ENCODE measurements at places on chromosomes 1 and 21.

GRCh38 chr1:61284936-61285335 lies 202.6 kb downstream of the NFIA start:
- no peak for DNase-seq

DNA sequence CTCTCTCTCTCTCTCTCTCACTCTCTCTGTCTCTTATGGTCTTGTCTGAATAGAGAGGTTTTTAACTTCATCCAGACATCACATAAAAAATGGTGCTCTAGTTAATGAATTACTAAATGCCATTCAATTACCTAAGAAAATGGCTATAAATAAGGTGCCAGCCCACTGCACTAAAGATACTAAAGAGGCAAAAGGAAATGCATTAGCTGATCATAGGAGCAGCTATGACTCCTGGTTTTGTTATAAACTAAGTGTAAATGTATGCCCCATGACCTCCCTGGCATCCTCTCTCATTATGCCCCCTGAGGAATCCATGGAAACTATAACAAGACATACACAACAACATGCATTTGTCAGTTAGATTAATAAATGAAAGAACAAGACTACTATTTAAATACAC lies 57.5 kb upstream of the PDC start:
- no peak for DNase-seq

DNA sequence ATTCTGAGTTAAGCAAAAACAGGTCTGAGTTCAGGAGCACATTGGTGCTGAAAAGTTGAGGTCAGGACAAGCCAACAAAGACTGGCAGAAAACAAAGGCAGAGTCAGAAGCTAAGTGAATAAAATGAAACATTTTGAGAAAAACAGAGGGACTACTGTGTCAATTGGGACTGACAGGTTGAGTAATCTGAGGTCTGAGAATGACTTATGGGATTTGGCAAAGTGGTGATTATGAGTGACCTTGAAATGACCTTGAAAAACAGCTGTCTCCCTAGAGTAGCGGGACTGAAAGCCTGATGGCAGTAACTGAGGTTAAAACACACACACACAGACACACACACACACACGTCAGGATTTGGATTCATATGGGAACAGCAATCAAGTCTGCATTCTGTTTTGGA lies 8.8 kb upstream of the COG2 start:
- no peak for DNase-seq

- no peak for DNase-seq
These were observed 63.7 kb downstream of the TOR1AIP2 start for GRCh38 chr1:179813626-179814545.

GRCh38 chr1:180236698-180237509 lies 6.8 kb downstream of the LHX4 start:
- DNase-seq, result no peak

DNA sequence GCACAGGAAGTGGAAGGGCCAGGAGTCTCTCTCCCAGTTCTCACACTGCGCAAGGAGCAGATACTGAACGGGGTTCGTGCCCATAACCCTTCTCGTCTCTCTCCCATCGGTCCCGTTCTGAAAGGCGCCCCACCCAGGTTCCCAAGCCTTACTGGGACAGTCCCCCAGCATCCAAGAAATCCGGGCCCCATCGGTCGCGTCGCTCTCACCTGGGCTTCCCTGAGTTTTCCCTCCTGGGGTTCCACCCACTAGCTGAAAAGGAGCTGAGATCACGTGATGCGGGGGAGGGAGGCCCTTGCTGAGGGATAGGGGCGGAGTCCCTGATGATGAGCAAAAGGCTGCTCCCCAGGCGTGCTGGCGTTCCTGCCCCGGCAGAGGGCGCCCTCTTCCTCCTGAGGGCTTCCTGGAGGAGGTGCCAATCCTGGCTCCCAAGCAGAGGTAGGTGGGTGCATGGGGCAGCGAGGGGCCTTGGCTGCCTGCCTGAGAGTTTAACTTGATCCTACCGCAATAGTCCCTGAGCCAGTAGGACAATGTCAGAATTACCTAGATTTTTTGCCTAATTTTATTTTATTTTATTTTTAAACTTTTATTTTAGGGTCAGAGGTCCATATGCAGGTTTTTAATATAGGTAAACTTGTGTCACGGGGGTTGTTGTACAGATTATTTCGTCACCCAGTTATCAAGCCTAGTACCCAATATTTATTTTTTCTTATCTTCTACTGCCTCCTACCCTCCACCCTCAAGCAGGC lies at the start of gene SPOCD1:
SPOCD1 (minus strand) TSS at position 271 of the 749 bp plus-strand sequence. CDS start 689 bp downstream, outside the sequence.
- DNase-seq, result peak; percentile 84

DNA sequence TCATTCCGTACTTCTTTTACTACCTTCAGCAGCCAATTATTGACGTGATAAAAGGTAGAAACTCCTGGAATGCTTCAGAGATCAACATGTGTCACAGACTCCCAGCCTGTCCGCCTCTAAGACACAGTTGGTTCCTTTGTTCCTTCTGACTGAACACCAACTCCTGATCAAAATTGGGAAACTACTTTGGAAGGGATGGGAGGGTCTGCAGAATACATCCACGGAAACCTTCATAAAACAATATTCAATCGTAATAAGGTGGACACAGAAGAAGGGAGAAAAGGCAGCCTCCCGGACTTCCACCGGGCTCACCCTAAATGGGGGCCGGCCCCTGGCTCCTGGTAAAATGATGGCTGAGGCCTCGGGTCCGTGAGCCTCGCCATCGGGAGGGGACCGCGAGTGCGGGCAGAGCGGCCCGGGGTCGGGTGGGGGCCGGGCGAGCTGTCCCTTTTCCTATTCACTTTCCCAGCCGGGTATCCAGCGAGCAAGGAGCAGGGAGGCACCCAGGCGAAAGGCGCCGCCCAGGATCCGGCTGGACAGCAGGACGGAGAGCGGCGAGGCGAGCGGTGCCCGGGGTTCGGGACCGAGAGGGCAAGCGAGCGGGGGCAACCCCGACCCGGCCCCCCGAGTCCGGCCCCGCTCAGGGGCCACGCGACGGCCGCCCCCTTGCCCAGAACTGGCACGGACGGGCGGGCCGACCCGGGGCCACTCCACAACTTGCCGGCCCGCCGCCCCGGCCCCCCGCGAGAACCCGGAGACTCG lies 805 bp downstream of the NRIP1 start:
- DNase-seq, result peak; percentile 3

GRCh38 chr1:246157516-246157915 lies 349.6 kb downstream of the SMYD3 start:
- no peak for DNase-seq

DNA sequence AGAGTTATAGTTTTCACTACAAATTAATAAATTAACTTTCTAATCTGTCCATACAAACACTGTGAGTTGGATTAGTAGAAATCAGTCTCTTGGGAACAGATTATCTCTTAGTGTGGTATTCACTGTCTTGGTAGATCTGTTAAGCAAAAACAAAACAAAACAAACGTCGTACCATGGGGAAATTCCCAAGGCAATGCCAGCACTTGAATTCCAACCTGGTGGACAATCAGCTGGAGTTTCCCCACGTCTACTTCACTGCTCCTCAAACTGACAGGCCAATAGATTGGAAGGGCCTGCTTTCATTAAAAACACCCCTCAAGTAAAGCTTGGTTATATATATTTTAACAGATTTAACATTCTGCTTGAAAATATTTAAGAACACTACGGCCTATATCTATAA lies 31.9 kb downstream of the GDAP2 start:
- no peak for DNase-seq

- no peak for DNase-seq
These were observed 162.7 kb downstream of the ST6GALNAC3 start for GRCh38 chr1:76237211-76237610.

- no peak for DNase-seq
These were observed 18.9 kb downstream of the SLC6A9 start for GRCh38 chr1:44012404-44012803.

DNA sequence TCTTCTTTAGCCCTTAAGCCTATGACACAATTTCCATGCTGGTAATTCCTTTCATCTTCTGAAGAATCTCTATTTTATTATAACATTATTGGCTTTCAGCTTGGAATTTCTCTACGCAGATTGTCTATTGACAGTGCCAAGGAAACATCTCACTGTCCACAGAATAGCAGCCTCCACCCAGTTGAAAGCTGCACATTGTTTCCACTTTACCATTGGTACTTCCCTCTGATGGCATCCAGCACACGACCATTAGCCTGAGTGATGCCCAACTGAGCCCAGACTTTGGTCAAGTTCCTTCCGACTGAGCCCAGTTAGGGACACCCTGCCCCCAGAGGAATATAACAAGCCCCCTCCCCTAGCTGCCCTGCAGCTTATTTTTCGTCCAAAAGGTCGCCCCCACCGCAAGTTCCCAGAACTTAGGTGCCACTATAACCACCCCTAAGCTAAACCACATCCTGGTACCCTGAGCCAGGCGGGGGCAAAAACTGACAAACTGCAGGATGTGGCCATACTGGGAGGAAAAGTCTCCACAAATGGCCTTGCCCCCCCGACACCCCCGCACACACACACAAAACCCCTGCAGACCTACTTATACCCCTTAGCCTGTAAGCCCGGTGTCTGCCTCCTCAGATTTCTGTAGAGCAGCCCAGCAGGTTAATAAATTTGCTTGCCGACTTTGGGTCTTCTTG lies 13.2 kb downstream of the GBP5 start:
- peak; percentile 58 for DNase-seq

DNA sequence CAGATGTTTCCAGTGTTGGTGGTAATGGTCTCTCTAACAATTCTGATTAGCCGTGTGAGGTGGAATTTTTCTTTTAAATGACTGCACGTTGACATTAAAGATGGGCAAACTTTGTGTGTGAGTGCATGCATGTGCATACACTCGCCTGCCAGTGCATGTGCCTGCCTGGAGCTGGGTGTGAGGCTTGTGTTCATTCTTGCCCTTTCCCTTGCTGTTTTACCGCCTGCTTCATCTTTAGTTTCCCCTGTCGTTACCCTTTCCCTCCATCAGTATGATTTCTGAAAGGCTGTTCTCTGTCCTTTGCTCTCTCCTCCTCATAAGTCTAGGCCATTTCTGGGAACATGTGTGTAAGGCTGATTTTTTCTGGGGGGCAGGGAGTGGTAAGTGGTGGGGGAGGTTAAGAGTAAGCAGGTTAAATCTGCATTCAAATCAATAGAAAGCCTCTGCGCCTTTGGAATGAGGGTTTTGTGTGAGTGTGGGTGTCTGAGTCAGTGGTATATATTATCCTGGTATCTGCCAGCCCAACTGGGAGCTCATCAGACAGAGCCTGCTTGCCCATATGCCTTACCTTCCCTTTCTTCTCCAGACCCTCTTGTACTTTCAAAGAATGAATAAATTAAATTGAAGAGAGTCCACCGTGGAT lies 112.5 kb downstream of the PBX1 start:
- no peak for DNase-seq
